ENCODE measurements at places on chromosomes 3 and 15. TPM values are rescaled to one million over a fixed set of nuclear protein-coding genes. Genes with fewer than 3 reads are reported as not detected.

GOLGA6L22 gene
- not detected for total RNA-seq

ZMYND10 gene
- total RNA-seq = 0.93 TPM

MPI gene
- total RNA-seq = 28.0 TPM

PLOD2 gene
- total RNA-seq = 98.2 TPM

EPHA3 gene
- not detected for total RNA-seq

TMEM39A gene
- 21.9 TPM for total RNA-seq

CPEB1 gene
- 2.9 TPM for total RNA-seq

CRABP1 gene
- total RNA-seq = 2.1 TPM

All from A549 treated with CORT108297 at 1 μM for 4 hours (cell line).